ENCODE measurements at places on chromosomes 5 and 9.

DNA sequence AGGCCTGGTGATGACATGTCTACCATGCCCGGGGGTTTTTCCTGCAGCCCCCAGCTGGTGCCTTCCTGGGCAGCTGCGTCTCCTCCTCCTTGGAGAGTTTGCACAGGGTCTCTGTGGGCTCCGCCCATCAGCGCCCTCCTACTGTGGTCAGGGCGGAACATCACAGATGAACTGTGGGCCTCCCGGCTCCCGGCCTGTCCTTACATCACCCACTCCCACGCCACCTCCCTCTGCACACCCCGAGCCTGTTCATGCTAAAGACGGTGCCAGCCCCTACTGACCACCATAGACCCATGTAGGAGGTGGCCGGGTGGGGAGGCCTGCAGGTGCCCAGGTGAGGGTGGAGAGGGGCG, 12.6 kb downstream of the GPSM1 start:
- DNase-seq = no peak

DNA sequence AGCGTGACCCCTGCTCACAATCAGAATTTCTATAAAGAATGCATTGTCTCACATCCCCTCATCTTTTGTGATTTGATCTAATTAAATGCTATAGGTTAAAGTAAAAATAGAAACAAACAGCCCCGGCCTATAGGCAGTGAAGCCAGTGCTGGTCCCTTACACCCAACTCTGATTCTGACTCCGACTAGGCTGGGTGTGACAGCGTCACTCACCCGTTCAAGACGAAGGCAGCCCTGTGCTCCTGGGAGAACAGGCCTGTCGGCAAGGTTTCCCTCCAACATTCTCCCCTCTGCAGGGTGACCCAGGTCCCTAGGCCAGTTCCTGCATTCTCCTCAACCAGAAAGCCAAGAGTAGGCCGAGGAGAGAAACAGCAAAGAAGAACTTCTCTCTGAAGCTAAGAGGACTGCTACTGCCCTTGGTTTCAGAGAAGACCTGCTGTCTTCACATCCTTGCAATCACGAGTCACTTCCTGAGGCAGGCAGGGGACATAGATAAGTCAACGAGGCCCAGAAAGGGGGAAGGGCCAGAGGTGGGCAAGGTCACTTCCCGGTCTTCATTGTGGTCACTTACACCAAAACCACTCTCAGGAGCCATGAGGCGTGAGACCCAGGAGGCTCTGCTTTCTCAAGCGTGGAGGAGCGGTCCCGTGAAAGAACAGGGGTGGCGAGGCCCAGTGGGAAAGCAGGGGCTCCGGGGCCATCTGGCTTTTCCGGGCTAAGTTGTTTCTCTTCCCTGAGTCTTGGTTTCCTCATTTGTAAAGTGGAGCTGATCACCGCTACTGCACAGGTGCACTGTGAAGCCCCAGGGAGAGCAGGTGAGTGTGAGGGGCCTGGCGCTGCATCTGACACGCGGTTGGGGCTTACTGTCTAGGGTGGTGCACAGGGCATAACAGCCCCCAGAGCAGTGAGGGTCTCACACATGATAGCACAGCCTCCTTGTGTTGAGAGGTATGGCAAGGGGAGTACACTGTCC, 200.8 kb downstream of the CRB2 start:
- no peak for DNase-seq

DNA sequence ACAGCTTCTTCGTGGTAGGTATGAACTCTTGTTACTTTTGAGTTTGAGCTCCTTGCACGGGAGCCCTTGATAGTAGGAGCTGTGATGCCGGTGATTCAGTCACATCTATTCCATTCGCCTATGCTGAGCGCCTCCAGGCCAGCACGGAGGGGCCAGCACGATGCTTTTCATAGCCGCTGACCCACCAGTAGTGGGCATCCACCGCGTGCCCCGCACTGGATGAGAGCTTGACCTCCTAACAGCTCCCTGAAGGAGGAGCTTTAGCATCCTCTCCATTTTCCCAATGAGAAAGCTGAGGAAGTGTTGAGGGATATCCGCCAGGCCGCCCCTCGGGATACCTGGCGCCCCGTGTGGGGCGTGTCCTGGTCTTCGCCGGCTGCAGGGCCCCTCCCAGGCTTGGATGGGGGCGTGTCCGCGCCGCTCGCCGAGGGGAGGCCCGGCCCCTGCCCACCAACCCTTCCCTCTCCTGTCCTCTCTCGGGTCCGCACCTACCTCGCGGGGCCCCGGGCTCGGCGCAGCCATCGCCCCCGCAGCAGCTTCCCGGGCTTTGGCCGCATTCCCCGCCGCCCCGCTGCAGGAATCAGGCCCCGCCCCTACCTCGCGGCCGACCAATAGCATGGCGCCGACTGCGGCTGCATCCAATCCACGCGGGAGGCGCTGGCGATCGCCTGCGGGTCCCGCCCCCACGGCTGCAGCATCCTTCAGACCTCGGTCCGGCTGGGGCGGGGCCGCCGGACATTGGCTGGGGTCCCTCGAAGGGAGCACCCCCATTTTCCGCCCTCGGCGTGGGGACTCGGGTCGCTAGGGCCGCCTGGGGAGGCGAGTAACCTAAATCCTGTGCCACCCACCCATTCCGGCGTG, at the start of gene PIP5KL1:
Gene PIP5KL1 (minus strand): TSS at position 547 of the 861 bp plus-strand sequence. CDS start 25 bp downstream, at position 522.
- no peak for DNase-seq

- no peak for DNase-seq
Measured at GRCh38 chr5:143059355-143059754, 289.2 kb downstream of the ARHGAP26 start.

GRCh38 chr9:110650261-110650660, 18.3 kb upstream of the MUSK start:
- no peak for DNase-seq

DNA sequence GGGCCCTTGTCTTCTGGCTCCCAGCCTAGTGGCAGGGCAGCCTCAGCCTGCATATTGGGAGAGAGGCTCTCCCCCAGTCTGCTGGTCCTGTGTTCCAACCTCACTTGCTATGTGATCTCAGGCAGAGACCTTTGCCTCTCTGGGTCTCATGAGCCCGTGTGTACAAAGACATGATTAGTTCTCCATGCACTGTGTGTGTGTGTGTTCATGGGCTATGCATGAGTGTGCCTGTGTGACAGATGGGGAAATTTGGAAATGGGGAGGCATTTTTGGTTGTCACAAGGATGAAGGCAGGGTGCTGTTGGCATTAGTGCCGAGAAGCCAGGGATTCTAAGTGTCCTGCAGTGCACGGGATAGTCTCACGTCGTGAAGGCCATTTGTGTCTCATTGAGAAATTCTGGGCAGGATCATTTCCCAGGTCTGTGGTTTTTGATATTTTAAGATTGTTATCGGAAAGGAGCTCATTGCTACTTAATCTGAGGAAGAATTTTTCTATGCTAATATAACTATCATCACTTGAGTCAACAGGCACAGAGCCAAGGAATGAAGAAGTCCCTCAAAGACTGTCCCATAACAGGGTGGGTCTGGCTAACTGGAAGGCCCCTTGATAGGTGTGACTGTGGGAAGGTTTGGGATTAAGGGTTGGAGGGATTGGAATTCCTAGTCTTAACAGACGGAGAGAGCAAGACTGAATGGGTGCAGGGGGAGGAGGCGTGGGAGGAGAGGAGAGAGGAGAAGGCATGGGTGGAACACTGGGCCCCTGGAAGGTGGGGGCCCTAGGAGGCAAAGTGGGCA, 168.5 kb downstream of the RGS3 start:
- no peak for DNase-seq

- no peak for DNase-seq
Measured at GRCh38 chr9:23621188-23621587, 204.9 kb downstream of the ELAVL2 start.

- no peak for DNase-seq
Measured at GRCh38 chr5:74148321-74148720, 492.2 kb downstream of the ENC1 start.

DNA sequence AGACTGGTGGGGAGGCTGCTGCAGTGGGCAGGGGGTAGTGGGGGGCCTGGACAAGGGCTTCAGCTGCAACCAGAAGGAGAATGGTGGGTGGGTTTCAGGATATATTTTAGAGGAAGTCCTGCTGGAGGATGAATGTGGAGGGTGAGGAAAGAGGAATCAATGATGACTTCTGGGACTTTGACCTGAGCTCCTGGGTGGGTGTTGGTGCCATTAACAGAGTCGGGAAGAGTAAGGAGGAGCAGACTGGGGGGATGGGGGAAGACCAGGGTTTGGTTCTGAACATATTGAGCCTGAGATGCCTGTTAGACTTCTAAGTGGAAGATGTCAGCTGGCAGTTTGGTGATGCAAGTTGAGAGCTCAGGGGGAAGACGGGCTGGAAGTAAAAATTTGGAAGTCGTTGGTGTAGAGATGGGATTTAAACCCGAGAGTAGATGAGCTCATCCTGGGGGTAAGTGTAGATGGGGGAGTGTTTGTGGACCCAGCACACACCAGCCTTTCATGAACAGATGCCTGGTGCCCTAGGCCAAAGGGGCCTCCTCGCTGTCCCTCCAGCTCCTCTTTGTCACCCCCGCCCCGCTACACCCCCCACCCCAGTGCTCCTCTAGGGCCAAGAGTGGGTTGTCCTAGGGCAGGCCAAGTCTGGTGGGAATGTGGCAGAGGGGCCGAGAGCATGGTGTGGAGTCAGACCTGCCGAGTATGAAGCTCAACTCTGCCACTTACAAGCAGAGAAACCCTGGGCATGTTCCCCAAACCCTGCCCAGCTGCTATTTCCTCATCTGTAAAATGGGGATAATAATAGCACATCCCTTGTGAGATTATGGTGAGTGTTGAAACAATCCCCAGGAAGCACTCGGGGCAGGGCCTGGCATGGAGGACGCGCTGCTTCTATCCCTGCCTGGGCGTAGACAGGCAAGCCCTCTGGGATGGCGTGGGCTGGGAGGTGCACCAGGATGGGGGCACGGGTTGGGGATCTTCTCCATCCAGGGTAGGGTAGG, 4.0 kb downstream of the DNM1 start:
- DNase-seq = no peak

All from activated CD8-positive, alpha-beta memory T cell treated with anti-CD3 and anti-CD28 coated beads for 1 hour (primary cell).